ENCODE measurements at places on chromosomes 4 and X. TPM values are rescaled to one million over a fixed set of nuclear protein-coding genes. Genes with fewer than 3 reads are reported as not detected.

FGF13 gene
- total RNA-seq = 129 TPM

GRCh38 chr4:113781439-113782040, 20.0 kb upstream of the CAMK2D start:
- DNase-seq = peak; percentile 75

DNA sequence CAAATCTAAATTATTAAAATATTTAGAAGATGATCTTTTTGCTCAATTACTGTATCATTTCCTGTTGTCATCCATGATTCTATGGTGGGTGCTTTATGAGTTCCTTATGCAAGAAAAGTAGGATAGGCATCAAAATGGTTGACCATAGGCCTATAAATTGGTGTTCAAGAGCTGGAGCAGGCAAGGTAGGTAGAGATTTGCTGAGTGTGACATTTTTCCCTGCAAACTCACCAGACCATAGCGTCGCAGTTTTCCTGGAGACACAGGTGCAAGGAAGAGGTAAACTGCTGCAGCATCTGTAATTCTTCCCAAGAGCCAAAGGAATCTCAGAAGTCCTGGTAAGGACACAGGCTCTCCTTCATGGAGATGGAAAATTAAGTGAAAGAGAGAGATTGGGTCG, 33.7 kb upstream of the DCLK2 start:
- no peak for DNase-seq

CYBB gene
- total RNA-seq = 31.5 TPM

DNA sequence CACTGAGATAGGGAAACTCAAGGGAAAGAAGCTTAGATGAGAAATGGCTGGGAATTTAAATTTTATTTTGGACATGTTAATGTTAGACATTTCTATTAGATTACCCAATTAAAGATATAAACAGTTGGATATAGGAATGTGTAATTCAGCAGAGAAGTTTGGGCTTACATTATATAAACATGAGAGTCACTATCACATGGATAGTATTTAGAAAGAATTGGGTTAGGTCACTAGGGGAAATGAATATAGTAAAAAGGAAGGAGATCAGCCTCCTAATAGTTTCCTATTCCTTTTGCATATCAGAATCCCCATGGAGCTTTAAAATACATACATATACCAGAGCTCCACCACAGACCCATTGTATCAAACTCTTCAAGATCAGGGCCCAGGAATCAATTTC, 19.6 kb upstream of the CXCL5 start:
- DNase-seq = no peak
